ENCODE measurements at places on chromosomes 1 and 21.

GRCh38 chr1:17966341-17966740 is 141.3 kb upstream of the IGSF21 start:
- DNase-seq, result no peak

DNA sequence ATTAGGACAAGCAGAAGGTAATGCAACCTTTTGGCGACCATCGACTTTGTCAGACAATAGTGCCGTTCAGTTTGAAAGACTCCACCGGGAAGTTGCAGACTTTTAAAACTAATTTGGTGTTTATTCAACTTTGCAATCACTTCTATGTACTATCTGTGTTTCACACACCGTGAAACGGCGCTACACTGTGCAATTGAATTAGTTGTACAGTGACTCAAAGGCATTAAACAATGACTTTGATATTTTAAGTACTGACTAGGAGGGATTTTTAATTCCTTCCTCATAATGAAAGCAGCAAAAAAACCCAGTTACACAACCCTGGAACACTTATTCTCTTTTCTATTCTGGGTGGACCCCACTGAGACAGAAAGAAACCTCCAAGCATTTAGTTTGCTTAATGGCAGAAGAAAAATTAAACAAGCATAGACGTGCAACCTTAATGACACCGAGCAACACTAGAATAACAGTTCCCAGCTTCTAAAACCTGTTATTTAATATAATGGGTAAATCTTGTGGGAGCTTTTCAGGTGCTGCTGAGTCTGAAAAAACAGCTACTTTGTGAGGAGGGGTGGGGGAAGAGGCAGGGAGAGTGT is 176.8 kb downstream of the LMO4 start:
- DNase-seq, result no peak

DNA sequence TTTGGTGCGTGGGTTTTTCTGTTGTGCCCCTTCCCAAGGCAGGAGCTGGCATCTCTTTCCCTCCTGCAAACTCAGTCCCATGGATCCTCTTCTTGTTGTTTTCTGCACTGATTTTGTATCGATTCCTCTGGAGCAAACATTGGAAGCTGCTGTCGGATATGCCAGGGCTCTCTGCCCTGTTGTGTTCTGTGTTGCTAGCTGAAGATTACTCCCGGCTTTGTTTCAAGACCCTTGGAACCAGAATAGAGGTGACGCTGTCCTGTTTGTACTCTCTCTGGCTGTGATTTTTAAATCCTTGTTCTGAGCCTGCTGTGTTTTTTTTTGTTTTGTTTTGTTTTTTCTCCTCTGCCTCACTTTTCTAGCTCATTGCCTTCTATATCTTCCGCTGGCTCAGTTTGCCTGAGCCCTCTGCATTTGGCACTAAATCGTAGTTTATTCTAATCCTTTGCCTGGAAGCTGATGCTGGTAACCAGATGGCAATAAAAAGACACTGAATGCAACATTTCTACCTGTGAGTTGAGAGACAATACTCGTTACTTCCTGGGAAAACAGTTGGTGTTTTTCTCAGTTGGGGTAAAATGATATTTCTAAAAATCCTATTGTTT is 67.0 kb downstream of the BACH1 start:
- DNase-seq, result no peak

DNA sequence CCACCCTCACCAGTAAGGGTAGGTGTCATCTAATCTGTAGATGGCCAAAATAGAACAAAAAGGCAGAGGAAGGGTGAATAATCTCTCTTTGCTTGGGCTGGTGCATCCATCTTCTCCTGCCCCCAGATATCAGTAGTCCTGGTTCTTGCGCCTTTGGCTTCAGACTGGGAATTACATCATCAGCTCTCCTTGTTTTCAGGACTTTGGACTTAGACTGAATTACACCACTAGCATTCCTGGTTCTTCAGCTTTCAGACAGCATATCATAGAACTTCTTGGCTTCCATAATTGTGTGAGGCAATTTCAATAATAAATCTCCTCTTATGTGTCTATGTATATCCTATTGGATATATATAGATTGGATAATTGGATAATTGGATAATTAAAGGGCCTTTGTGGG is 403.0 kb upstream of the USP24 start:
- no peak for DNase-seq

- no peak for DNase-seq
Measured at GRCh38 chr1:161499099-161500039, 5.9 kb upstream of the FCGR2A start.

Data from naive thymus-derived CD8-positive, alpha-beta T cell (primary cell).